Stimulated activated CD4-positive, alpha-beta T cell treated with anti-CD3 and anti-CD28 coated beads, Interleukin-1b, Interleukin-23, amount 100 ng/mL, for 24 hours (primary cell): ENCODE measurements at places on chromosomes 7 and 10.

DNA sequence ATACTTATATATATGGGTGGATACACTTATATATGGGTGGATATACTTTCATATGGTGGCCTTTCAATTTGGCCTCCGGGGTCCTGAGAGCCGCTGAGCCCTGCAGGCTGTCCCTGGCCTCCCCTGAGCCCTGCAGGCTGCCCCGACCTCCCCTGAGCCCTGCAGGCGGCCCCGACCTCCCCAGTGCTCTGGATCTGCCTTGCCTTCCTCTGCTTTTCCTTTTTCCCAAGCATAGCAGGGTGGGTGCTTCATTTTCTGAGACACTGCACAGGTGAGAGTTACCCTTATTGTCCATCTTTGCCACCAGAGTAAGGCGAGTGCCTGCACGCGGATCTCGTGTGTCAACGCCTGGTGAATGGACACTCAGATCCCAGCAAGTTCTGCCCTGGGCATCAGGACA, 106.6 kb downstream of the VIPR2 start:
- no peak for DNase-seq

DNA sequence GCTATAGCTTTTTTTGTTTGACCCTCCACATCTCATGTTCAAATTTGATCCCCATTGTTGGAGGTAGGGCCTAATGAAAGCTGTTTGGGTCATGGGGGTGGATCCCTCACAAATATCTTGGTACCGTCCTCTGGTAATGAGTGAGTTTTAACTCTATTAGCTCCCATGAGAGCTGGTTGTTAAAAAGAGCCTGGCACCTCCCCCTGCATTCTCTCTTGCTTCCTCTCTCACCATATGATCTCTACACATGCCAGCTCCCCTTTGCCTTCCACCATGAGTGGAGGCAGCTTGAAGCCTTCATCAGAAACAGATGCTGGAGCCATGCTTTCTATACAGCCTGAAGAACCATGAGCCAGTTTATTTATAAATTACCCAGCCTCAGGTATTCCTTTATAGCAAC, 43.0 kb upstream of the IMMP2L start:
- DNase-seq, result no peak

- DNase-seq, result no peak
These were observed 5.7 kb downstream of the CHST3 start for GRCh38 chr10:71969929-71970328.

- no peak for DNase-seq
These were observed 116.6 kb upstream of the GALNT17 start for GRCh38 chr7:71015252-71015900.

DNA sequence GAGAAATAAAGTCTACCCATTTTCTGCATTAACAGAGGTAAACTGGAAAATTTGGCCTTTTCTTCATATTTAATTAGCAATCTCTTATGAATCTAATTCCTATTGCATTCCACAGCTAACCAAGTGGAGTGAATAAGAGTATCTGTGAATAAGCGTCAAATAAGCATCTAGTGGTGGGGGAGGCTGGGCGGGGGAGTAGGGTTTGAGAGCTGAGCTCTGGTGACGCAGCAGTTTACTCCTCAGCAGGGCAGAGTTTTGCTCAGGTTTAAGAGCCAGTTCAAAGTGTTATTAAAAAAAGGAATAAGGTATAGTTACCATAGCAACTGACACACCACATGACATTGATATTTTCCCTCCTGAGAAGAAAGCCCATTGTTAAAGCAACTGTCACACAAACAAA, 1346.8 kb upstream of the CELF2 start:
- no peak for DNase-seq

GRCh38 chr10:52213321-52213752, 100.7 kb upstream of the DKK1 start:
- no peak for DNase-seq

DNA sequence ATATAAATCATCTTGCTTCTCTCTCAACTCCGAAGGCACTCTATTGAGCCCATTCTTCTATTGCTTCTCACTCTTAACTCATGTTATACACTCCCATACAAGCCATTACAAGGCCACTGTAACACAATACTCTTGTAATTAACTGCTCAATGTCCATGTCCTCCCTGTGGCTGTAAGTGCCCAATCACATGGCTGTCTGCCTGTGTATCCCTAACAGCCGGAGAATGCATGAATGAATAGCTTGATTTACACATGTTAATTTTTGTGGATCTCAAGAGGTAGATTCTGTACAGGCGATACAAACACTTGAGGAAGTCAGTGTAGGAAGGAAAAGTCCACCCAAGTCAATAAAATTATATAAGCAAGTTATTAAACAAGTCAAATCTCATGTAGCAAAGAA, 215.6 kb downstream of the DOCK4 start:
- DNase-seq, result no peak

DNA sequence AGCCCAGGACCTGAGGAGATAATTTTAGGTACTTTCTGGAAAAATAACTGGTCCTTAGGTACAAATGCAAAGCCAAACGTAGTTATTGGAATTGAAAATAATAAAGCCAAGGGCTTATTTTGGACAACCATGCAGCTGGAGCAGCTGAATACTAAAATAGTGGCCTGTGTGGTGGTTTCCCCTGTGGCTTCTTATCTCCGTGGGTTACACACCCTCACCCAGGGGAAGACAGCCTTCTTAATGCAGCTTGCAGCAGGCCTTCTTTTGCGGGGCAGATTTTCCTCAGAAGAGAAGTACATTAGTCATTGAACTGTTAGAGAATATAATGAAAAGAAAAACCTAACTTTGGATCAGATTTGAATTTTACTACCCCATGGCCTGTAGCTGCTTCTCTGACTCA, 133.5 kb downstream of the ST7 start:
- no peak for DNase-seq

GRCh38 chr10:56895306-56895705, 534.2 kb upstream of the ZWINT start:
- no peak for DNase-seq

DNA sequence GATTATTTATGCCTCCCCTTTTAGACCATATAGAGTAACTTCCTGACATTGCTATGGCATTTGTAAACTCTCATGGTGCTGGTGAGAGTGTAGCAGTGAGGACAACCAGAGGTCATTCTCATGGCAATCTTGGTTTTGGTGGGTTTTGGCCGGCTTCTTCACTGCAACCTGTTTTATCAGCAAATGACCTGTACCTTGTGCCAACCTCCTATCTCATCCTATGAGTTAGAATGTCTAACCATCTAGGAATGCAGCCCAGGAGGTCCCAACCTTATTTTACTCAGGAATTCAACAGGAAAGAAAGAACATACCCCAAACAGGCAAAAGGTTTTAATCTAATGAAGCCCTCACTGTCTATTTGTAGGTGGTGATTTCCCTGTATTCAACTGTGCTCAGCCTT, 205.4 kb upstream of the YAE1 start:
- no peak for DNase-seq

DNA sequence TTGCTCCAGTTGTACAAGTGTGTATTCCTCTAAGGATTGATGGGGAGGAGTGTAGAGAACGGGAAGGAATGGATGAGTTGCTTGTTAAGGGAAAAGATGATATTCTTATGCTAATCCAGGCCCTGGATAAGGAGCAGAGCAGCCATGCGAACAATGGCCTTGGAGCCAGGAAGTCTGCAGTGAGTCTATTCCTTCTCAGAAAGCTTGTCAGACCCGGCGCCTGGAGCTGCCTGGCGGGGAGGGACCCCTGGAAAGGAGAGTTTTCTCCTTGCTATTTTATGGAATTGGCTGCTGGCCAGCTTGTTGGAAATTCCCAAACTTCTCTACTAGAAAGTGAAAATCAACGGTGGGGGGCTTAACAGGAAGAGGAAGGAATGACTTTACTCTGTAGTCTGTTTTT, 89.1 kb downstream of the MMRN2 start:
- DNase-seq, result no peak

- no peak for DNase-seq
These were observed 2.2 kb downstream of the NMT2 start for GRCh38 chr10:15166325-15166724.

DNA sequence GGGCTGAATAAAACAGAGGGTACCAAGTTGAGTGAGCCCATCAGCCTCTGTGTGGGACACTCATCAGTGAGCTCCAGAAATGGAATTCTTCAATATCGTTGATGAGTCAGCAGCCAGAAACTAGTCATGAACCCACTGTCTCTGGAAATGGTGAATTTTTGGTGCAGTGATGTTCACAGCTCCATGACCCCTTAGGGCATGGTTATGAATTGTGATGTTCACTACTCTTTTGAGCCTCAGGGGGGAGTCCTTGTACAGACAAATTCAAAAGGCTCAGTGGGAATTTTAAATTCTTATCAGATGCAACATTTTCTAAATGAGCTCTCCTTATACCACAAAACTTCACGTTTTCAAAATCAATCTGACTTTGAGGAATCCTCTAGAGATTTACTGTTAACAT, 335.7 kb downstream of the PHTF2 start:
- DNase-seq, result no peak

- DNase-seq, result no peak
These were observed 136.6 kb downstream of the IQUB start for GRCh38 chr7:123397746-123398338.

DNA sequence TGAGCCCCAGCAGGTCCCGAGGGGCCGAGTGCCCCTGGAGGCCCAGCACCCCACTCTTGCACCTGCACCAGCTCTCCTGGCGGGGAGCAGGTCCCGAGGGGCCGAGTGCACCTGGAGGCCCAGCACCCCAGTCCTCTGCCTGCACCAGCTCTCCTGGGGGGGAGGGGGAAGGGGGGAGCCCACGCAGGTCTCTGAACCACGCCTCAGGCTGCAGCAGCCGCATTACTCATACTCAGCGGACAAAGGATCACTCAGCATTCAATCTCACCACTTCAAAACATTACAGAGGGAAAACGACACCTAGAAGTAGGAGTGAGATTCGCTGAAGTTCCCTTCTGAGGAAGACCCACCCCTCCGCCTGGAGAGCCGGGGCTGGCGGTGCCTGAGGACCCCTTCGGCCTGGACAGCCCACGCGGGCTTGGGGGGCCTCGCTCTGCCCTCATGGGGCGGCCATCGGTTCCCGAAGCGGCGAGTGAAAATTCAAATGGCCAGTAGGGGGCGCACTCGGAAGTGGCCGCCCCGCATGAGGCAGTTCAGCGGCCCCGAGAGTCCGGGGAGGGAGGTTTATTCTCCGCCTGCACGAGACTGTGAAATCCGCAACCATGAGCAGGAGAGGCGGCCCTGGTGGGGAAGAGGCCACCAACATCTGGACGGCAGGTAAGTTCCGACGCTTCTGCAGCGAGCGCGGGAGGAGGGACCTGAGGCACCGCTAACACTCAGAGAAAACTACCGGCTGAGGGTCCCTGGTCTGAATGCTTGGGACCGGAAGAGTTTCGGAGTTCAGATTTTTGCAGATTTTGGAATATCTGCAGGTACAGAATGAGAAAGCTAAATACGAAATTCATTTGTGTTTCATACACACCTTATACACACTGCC, 1.1 kb upstream of the GPER1 start:
- peak; percentile 54 for DNase-seq

GRCh38 chr10:76679030-76679429, 958.6 kb downstream of the KCNMA1 start:
- DNase-seq, result no peak
